CD4-positive, alpha-beta T cell treated with Interleukin-21 for 1 hour (primary cell): ENCODE measurements at places on chromosomes 6 and 20.

- DNase-seq = no peak
These were observed 68.6 kb downstream of the GFOD1 start for GRCh38 chr6:13418844-13419243.

DNA sequence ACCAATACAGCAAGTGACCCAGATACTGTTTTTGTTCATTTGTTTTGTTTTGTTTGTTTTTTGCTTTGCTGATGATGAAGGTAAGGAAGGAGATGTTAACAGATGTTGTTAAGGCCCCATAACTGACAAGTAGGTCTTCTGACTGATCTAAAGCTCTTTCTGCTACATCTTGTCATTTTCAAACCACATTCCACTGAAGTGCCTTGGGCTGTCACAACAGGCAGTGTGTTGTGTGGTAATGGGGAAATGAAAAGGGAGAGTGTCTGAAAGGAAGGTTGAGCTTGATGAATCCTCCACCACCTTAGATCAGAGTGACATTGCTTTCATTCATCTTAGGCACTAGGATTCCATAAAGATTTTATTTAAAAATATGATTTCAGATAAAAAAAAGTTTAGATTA is 479.4 kb upstream of the SYNCRIP start:
- no peak for DNase-seq

GRCh38 chr6:114339706-114340105 is 3.1 kb downstream of the HS3ST5 start:
- DNase-seq = no peak

- DNase-seq = no peak
These were observed 217.7 kb upstream of the SULF2 start for GRCh38 chr20:48003021-48003420.

DNA sequence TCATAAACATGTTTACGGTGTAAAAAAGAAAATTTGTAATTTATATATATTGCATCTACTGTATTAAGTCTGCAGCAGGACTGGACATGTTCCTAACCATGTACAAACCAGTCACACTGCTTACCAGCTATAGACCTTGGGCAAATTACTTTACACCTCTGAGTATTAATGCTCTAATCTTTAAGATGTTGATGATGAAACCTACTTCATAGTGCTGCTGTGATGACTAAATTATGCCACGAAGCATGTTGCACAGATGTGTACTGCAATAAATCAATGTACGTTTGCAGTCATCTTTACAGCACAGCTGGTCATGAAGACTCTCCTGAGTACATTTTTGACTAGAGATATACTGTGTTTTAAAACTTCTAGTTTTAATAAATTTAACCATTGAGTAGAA is 42.6 kb downstream of the PRKN start:
- no peak for DNase-seq
